Stimulated activated CD8-positive, alpha-beta memory T cell treated with anti-CD3 and anti-CD28 coated beads, Interleukin-4, amount 100 ng/mL, for 24 hours (primary cell): ENCODE measurements at places on chromosomes 4 and X.

DNA sequence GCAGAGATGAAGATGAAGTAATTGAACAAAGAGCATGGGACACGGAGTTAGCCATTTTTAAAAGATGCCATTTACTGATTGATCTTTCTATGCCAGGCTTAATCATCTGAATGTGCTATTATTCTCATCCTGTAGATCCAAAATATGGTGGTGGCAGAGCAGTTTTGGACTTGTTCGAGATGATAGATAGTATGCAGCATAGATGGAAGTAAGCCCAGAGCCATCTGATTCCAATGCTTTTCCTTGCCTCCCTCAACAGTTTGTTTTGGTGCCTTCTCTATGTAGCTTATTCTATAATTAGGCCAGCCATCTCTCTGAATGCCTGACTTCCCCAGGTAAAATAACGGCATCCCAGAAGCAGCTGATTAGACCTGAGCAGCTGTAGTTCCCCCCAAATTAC is 152.6 kb upstream of the CLNK start:
- DNase-seq = no peak

- DNase-seq = no peak
These were observed 15.1 kb downstream of the TRAPPC11 start for GRCh38 chr4:183674153-183674552.

GRCh38 chr4:2936773-2937145 is 26.4 kb downstream of the NOP14 start:
- no peak for DNase-seq

DNA sequence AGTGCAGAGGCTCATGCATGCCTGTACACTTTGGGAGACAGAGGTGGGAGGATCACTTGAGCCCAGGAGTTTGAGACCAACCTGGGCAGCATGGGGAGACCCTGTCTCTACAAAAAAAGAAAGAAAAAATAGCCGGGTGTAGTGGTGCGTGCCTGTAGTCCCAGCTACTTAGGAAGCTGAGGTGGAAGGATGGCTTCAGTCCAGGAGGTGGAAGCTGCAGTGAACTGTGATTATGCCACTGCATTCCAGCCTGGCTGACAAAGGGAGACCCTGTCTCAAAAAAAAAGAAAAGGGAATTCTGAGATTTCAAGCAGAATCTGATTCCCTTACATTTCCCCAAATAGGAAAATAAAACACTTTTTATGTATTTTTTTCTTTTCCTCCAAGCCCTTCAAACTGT is 83.5 kb downstream of the SYNPO2 start:
- no peak for DNase-seq

GRCh38 chrX:104641176-104641575 is 75.2 kb downstream of the IL1RAPL2 start:
- DNase-seq = no peak

GRCh38 chr4:98659741-98660462 is 1.5 kb upstream of the TSPAN5 start:
- DNase-seq = no peak
